ENCODE measurements at places on chromosomes 1 and 21.

DNA sequence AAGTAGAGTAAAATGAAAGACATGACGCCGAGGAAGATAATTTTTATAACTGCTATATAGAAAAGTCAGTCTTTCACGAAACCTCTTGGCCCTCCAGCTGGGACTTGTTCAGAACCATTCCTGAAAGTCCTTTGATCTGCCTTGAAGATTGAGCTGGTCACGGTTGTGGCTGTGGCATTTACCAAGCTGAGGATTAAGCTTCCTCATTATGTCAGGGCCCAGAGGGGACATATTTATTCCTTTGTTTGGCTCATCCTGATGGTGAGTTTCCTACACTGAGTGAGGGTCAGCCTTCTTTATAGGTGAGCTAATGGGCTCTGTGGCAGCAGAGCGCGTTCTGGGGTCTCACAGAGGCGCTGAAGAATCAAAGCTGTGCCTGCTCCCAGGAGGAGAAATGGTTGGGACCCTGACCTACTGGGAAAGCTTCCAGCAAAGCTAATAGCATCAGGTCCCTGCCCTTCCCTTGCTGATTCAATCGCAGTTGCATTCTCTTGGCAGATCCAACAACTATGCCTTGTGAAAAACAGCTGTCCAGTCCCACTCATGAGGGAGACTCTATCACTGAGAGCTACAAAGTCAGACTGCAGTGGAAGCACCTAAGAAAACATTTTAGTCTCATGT, 43.2 kb upstream of the PBX1 start:
- no peak for DNase-seq

GRCh38 chr1:153723687-153724086, 4.2 kb upstream of the INTS3 start:
- DNase-seq: no peak

DNA sequence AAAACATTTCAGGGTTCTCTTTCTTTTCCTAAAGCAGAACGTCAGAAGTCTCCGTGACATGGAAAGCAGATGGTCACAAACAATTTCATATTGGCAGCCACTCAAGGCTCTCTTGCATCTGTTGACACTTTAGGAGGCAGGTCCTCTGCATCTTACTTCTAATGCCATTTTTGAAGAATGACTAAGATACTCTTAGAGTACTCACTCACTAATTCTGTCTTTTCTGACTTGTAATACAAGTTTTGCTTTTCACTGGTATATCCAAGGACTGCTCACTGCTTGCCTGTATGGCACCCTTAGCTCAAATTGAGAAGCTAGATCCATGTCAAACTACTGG, 68.3 kb downstream of the PRRX1 start:
- DNase-seq: no peak

- DNase-seq: no peak
These were observed 203.7 kb upstream of the C1orf87 start for GRCh38 chr1:60277269-60277668.

DNA sequence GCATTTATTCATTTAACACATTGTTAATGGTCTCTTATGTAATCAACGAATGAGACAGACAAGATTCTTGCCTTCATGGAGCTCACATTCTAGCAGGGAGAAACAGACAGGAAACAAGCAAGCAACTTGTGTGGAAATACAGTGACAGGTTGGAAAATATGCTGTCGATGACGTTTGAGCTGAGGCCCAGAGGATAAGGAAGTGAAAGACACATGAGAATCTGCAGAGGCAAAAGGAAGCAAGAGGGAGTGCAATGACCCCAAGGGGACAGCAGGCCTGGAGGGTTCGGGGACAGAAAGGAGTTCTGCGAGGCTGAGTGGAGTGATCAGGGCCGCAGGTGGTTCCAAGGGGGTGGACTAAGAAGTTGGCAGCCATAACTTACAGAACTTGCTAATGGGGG, 60.6 kb upstream of the AKT3 start:
- DNase-seq: no peak

DNA sequence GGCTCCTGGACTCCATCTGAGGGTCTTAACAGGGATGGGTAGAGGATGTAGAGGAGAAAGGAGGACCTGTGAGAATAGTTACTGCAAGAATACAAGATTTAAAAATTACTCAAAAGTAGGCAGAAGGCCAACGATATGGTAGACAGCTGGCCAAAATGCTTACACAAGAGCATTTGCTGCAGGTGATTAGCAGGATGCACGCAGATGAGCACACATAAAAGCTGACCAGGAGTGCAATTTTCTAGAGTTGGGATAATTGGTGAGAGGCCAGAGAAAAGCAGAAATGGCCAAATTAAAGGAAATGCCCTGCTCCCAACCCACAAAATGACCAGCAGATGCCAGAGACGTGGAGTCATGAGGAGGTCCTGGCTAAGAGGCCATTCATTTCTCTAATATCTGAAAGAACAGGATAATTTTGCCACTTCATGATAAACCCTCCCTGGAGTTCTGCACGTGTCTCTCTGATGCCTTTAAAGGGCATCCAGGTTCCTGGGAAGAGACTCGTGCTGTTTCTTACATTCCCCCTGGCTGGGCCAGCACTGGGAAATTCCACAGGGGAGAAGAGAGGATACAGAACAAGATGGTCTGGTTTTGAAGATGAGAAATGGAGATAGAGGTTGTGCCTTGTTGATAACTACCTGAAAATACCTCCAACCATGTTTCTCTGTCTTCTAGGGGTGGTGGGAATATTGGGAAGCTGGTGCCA, 62.3 kb upstream of the KCNA3 start:
- DNase-seq: peak; percentile 10

DNA sequence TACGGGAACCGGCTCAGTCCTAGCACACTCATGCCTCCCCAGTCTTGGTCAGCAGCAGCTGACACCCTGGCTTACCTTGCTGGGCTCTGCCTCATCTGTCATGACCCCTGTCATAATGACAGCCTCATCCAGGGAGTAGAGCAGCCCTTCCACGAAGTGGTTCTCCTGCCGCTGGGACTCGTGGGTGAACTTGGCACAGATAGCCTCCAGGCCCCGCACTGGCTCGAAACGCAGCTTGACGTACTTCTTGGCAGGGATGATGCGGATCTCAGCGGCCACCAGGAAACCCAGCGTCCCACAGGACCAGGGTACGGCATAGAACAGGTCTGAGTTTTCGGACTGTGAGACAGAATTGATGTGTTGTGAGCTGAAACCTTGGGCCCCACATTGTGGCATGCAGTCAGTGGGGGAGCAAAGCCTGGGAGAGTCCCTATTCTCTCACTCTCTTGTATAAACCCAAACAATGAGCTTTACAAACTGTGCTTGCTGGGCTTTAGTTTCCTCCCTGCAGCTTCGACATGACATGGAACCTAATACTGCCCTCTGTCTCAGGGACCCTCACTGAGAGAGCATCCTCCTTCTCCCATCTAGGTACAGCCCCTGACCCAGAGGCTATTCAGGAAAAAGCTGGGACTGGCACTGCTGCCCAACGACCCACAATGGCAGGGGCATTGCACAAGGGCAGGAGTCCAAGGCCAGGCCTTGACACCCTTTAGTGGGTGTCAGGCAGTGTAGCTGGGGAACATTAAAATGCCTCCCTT, 15.5 kb downstream of the DHCR24 start:
- DNase-seq: no peak

DNA sequence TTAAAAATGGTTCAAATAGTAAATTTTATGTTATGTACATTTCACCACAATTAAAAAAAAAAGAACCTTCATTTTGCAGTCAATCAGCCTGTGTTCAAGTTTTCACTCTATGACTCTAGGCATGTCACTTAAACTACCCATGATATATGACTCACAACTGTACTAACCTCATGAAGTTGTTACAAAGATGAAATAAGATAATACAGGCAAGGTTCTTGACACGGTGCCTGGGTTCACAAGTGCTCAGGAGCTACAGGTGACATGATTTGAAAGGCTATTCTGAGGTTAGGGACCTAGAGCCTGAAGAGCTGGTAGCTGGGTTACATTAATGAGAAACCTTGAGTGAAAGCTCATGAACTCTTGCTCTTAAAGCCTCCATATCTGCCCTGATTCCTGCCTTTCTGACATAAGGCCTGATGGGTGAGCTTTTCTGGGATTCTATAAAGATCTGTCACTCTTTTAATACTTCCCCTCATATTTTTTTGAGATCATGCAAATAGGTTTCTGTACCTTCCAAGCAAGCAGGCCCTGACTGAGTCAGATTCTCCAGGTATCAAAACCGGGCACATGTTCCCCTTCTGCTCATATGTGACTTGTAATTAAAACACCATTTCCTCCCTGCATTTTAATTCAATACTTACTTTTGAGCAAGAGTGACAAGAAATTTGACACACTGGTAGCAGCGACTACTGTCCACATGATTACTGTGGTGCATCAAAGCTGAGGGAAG, 34.0 kb downstream of the PCSK9 start:
- no peak for DNase-seq

- peak; percentile 84 for DNase-seq
These were observed 14.1 kb downstream of the ENTREP3 start for GRCh38 chr1:155241069-155241679.

DNA sequence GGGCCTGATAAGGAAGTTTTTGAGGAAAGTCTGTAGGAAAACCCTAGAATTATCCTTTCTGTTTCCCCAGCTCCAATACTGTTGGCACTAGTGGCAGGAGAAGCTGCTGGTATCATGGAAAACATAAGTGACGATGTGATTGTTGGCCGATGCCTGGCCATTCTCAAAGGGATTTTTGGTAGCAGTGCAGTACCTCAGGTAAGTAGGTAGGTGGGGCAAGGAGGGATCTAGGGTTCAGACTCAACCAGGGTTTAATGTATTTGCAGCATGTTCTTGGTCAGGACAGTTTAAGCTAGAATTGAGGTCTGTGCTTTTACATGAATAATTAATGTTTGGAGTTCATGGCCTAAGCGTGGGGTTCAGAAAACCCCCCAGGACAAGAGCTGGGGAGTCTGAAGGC, 62.1 kb downstream of the KDM1A start:
- no peak for DNase-seq

GRCh38 chr1:19483261-19483660, 2.1 kb downstream of the CAPZB start:
- no peak for DNase-seq

GRCh38 chr21:37546949-37547614, 180.5 kb downstream of the DYRK1A start:
- DNase-seq: peak; percentile 51

- no peak for DNase-seq
These were observed 175.5 kb downstream of the ACTL8 start for GRCh38 chr1:17930635-17931034.

- DNase-seq: no peak
These were observed 49.1 kb downstream of the PCSK9 start for GRCh38 chr1:55088413-55088812.

DNA sequence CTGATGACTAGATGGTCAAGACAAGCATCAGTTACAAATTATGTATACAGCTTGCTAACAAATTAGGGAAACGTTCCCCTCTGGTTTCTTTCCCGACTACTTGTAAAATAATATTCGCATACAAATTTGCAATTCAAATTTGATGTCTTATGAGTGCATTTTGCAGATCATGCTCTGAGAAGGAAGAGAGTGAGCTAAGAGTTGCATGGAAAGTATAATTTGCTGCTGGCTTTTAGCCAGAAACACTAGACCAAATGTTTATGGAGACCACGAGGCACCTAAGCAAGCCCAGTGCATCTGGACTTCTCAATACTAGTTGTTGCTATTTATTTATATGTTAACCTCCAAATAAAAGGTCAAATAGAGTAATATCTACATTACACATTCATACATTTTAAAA, 216.0 kb downstream of the SMYD3 start:
- DNase-seq: no peak

GRCh38 chr1:205977402-205978014, 25.7 kb downstream of the RAB7B start:
- peak; percentile 61 for DNase-seq

- no peak for DNase-seq
These were observed 127.8 kb downstream of the TMEM53 start for GRCh38 chr1:44546403-44547053.

DNA sequence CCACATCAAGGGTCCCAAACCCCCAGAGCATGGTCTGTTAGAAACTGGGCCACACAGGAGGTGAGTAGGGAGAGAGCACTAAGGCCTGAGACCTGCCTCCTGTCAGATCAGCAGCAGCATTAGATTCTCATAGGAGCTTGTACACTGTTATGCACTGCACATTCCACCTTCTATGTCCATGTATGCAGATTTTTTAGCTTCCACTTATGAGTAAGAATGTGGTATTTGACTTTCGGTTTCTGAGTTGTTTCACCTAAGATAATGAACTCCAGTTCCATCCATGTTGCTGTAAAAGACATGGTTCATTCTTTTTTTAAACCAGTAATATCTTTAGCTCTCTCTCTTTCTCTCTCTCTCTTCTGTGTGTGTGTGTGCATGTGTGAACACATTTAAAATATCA, 663 bp upstream of the GBP6 start:
- DNase-seq: no peak

- DNase-seq: no peak
These were observed 262.5 kb downstream of the RHOU start for GRCh38 chr1:228997721-228998144.

DNA sequence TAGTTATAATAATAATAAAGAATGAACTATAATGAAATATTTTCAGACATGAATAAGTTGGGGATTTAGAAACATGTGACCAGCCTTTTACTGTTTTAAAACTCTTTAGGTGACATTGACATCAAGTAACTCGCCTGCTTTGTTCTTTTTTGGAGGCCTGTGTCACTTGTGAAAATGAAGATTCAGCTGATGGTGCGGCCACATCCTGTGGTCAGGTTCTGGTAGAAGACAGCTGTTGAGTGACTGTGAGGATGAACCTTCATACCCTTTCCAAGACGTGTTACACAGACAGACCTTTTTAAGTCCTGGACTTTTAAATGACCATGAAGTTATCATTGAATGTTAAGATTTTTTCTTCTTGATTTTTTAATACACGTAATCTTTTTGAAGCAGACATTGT, 10.3 kb downstream of the UTS2 start:
- no peak for DNase-seq

DNA sequence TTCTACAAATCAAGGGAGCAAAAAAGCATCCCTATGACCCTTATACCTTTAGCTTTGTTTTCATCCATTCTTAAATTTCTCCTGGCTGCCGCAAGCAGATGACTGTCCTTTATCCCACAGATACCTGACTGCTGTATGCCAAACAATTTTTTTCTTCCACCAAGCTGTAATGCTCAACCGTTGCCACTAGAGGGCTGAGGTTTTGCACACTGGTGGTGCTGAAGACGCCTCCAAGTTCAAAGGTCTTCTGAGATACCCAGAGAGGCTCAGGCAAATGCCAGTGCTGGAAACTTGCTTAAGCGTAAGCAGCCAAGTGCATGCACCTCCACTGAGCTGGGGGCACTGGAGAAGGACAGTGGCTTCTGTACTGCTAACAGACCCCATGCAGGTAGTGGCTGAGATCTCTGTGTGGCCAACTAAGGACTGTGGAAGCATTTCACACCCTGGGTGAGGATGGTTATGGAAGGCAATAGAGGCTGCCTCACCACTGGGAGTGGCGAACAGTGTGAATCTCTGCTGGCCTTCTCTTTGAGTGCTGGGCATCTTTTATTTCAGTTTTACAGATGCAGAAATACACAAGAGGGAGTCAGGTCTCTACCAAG, 28.5 kb downstream of the CNIH3 start:
- DNase-seq: peak; percentile 39

GRCh38 chr1:81569761-81570160, 231.0 kb upstream of the ADGRL2 start:
- no peak for DNase-seq

Data from NCI-H1417 (cell line).